ENCODE measurements at places on chromosomes 5 and 9. TPM values are rescaled to one million over a fixed set of nuclear protein-coding genes. Genes with fewer than 3 reads are reported as not detected.

The RGS7BP gene
- not detected for total RNA-seq

The GGTA1 gene
- not detected for total RNA-seq

The WDR31 gene
- total RNA-seq: 1.9 TPM

The SLC6A19 gene
- total RNA-seq: not detected

The ORM2 gene
- total RNA-seq: not detected

The SPINK4 gene
- total RNA-seq: not detected

- no peak for DNase-seq
Measured at GRCh38 chr5:155783791-155784190, 543.2 kb upstream of the SGCD start.

DNA sequence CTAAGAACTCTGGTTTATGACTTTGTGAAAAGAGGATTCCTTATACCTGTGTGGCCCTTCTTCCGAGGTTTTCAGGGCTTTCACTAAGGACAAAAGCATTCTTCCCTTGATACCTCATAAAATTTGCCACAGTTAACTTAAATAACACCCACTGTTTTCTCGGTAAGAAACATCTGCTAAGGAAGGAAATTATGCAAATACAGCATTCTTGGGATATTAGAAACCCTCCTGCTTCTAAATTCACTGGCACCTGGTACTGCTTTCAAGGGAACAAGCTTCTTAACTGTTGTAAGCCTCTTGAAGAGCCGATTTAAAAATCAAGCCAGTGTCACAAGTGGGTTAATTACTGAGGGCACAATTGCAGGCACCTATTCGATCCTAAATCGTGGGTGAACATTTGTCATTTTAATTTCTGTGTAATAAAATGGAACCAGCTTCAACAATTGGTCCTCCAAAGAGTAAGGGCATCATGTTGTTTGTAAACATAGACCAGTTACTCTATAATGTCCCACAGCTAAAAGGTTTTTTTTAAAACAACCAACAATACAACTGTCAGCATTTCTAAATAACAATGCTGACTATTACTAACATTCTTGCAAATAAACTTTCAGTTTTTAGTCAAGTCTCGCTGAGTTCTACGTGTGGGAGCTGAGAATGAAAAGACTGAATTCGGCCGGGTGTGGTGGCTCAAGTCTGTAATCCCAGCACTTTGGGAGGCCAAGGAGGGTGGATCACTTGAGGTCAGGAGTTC is 26.6 kb downstream of the AK3 start:
- DNase-seq: peak; percentile 11

GRCh38 chr9:136345281-136346156 is 18.0 kb downstream of the DNLZ start:
- peak; percentile 27 for DNase-seq

DNA sequence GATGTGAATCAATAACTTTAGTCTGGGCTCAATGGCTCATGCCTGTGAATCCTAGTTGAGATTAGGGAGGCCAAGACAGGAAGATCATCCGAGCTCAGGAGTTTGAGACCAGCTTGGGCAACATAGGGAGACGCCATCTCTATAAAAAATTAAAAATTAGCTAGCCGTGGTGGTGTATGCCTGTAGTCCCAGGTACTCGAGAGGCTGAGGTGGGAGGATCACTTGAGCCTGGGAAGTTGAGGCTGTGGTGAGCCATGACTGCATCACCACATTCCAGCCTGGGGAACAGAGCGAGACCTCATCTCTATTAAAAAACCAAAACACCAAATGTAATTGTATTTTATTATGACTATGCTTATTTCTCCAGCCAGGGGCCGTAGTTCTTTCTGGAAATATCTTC is 69.6 kb upstream of the NR5A1 start:
- no peak for DNase-seq

GRCh38 chr9:84270847-84271530 is 69.6 kb downstream of the SLC28A3 start:
- no peak for DNase-seq

DNA sequence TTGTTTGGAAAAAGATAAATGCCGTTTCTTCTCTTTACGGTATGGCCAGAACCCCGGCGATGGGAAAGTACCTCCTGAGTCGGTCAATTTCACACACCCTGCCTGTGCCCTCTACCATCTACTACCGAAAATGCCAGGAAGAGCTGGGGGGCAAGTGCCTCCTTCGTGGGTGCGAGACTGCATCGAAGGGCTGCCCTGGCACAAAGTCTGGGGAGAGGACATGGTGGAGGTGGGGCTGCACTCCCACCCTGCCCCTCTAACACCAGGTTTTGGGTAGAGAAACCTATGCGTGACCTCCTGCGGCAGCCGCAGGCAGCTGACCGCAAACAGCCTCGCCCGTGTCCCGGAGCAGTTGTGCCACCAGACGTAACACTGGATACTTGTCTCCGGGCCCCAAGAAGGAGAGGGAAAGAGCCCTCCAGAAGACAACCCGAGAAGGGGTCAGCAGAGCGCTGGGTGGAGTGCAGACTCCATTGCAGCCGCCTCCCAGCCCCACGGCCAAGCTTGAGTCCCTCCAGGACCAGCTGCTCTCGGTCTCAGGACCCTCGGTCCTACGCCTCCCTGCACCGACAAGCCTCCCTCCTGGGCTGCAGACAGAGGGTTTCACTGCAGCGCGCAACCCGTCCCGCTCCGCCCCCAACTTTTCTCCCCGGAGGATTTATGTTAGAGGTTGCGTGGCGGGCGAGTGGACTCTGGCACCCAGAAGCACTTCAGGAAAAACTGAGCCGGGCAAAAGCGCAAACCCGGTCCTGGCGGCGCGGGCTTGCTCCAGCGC is 823 bp upstream of the PRDM6 start:
- no peak for DNase-seq

GRCh38 chr5:998246-999031 is 10.2 kb upstream of the NKD2 start:
- no peak for DNase-seq

GRCh38 chr5:173075137-173075843 is 19.1 kb downstream of the CREBRF start:
- no peak for DNase-seq

- DNase-seq: peak; percentile 93
Measured at GRCh38 chr9:76896035-76896434, 9.9 kb downstream of the PRUNE2 start.

GRCh38 chr9:135888126-135888765 is 19.1 kb downstream of the CAMSAP1 start:
- no peak for DNase-seq

- DNase-seq: no peak
Measured at GRCh38 chr9:77922591-77922990, 109.0 kb downstream of the GNAQ start.

- peak; percentile 42 for DNase-seq
Measured at GRCh38 chr5:24232041-24232440, 412.7 kb downstream of the CDH10 start.

GRCh38 chr5:150272531-150272930 is 17.0 kb downstream of the CAMK2A start:
- peak; percentile 37 for DNase-seq

GRCh38 chr9:120663380-120663779 is 50.9 kb downstream of the MEGF9 start:
- no peak for DNase-seq

- DNase-seq: no peak
Measured at GRCh38 chr9:83569326-83569725, 31.1 kb upstream of the FRMD3 start.

DNA sequence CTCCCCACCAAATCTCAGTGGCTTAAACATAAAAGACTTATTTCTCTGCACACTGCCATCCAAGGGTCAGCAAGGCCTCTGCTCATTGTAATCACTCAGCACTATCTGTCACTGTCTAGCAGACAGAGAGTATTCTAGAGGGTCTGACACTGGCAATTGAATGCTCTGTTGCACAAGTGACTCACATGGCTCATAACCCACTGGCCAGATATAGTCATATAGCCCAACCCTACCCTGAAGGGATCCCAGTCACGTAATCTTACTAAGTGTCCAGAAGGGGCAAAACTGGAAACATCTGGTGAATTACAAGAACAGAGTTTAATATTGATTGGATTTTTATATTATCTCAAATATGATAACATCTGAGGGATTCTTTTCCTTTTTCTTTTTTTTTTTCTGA is 80.7 kb downstream of the TSSK1B start:
- peak; percentile 68 for DNase-seq

GRCh38 chr5:74433896-74434829 is 206.4 kb downstream of the ENC1 start:
- DNase-seq: no peak

- DNase-seq: no peak
Measured at GRCh38 chr9:79409182-79409823, 162.5 kb upstream of the TLE4 start.

DNA sequence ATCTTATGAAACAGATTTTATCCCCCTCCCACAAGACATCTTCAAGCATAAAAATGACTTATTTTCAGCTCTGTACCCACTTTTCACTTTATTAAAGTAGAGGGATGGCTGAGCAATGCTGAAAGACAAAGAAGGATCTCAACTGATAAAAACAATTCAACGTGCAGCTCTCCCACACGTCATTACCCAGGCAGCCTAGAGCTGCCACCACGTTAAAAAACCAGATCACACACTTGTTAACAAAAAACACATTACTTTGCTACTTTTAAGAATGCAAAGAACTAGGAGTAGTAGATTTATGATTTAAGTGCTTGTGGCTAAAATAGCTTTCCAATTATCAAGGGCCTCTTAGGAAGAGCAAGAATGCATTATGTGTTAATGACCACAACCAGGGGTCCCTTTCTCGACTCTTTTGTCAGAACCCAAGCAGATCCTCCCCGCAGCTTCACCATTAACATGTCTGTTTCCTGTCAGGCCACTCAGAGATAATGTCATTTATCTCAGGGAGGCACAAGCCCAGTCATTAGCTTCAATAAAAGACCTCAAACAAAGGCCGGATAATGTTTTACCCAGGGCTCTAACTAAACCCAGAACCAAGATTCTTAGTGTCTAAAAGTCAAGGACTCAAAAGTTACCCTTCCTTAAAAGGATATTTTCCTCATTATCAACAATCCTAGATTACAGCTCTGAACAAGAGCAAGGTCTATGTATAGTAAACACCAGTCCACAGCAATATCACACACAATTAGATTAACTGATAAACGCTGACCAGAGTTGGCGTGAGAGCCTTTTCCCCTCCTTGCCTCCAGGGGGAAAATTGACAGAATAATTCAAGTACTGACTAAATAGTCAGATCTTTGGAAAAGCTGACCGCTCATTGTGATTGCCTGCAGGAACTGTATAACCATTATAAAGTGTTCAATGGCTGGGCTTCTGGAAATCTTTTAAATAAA is 7.5 kb downstream of the ZNF608 start:
- DNase-seq: no peak
